ENCODE measurements at places on chromosomes 6 and 20.

DNA sequence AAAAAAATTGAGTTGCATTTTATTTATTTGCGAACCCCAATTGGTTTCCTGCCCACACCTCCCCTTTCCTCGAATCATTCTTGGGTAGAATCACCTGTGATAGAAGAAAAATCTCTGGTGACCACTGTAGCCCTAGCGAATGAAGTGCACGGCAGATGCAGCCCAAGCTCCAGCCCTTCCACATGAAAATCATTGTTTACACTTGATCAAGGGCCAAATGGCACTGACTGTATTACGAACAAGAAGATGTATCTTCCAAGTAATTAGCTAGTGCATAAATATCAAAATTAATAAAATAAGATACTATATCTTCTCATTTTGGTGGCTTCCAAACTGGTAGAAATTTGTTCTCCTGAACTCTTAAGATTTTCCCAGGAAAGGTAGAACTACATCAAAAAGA is 93.4 kb upstream of the ARID1B start:
- no peak for DNase-seq

- DNase-seq: no peak
Measured at GRCh38 chr6:103335412-103335811, 1524.3 kb downstream of the HACE1 start.

- DNase-seq: no peak
Measured at GRCh38 chr6:34657037-34657306, 39.6 kb downstream of the ILRUN start.

- DNase-seq: no peak
Measured at GRCh38 chr6:116764629-116764960, 924 bp downstream of the FAM162B start.

DNA sequence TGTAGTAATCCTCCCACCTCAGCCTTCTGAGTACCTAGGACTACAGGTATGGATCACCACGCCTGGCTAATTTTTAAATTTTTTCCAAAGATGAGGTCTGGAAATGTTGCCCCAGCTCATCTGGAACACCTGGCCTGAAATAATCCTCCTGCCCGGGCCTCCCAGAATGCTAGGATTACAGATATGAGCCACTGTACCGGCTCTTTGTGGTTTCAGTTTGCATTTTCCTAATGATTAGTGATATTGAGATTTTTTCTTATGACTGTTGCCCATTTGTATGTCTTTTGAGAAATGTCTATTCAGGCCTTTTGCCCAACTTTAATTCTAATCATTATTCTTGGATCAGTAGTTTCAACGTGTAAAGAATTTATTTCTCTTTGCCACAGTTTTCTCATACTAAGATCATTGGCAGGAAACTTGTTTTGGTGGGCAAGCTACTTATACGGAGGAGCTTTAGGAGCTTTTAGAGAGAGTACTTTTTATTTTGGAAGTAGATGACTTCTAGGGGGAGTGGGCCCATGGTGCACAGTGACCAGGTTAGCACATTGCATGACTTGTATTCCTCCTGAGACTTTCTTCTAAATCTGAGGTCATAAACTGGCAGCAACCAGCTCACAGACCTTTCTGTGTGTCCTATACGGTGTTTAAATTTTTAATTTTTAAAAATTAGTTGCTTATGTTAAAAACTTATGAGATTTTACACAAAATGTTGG is 62.3 kb downstream of the STK4 start:
- DNase-seq: no peak

GRCh38 chr6:93252930-93253329 is 166.4 kb downstream of the EPHA7 start:
- no peak for DNase-seq

Data from hippocampal formation (tissue), 2 donors.